Muscle of leg (tissue), 16 donors: ENCODE measurements at places on chromosomes 12 and 14. TPM values are rescaled to one million over a fixed set of nuclear protein-coding genes. Genes with fewer than 3 reads are reported as not detected.

The CCDC38 gene
- total RNA-seq, result 0.09 TPM

The AICDA gene
- total RNA-seq, result 0.40 TPM

The EFS gene
- 20.8 TPM for total RNA-seq

The GSC gene
- total RNA-seq, result 2.9 TPM

The CFAP54 gene
- total RNA-seq, result 0.35 TPM

The RTL1 gene
- 12.8 TPM for total RNA-seq

The OTX2 gene
- total RNA-seq, result 0.04 TPM

The GRIP1 gene
- 2.2 TPM for total RNA-seq

The OR11H12 gene
- total RNA-seq, result not detected

The MSRB3 gene
- 37.9 TPM for total RNA-seq

The INHBC gene
- not detected for total RNA-seq

DNA sequence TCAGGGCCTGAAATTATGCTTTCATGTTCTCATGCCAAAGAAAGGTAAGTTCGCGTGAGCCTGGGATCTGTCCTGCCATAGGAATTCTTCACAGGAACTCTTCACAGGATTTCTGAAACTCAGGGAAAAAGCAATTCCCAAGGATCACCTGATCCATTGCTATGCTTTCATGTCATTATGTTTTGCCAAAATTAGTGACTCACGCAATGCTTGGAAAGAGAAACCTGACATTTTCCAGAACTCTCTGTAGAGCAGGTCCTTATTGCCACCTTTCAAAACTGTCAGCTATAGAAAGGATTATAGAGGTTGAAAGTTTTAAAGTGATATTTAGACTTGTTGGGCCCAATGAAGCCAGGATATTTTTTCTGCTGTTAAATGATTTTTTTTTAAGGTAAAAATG lies 6.3 kb upstream of the KCNJ8 start:
- no peak for DNase-seq

- no peak for DNase-seq
Measured at GRCh38 chr12:45613855-45614254, 115.7 kb upstream of the ARID2 start.

GRCh38 chr12:95458761-95459160 lies 15.2 kb upstream of the METAP2 start:
- DNase-seq, result no peak

- DNase-seq, result no peak
Measured at GRCh38 chr12:20946732-20947131, 136.2 kb downstream of the SLCO1B3 start.

DNA sequence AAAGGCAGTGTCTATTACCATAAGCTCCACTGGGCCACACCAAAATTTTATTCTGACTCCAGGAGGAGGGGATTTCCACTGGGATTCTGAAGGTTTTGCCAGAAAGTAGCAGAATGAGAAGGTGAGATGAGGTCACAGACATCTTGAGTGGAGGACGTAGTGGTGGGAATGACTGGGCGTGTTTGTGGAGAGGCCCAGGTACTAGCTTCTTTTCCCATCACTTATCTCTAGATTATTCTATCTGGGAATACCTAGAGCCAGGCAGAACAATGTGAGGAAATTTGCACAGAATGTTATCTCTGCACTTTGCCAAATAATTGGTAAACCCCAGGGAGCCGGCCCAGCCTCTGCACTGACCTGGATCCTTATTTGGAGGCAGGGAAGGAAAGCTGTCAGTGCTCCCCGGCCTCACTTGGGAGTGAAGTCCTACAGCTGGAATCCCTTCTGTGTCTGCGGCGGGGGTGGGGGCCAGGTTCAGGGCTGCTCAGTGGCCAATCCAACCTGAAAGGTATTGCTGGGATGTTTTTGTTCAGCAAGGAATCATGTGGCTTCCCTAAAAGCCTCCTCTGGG lies 129.4 kb downstream of the C12orf75 start:
- DNase-seq, result no peak

DNA sequence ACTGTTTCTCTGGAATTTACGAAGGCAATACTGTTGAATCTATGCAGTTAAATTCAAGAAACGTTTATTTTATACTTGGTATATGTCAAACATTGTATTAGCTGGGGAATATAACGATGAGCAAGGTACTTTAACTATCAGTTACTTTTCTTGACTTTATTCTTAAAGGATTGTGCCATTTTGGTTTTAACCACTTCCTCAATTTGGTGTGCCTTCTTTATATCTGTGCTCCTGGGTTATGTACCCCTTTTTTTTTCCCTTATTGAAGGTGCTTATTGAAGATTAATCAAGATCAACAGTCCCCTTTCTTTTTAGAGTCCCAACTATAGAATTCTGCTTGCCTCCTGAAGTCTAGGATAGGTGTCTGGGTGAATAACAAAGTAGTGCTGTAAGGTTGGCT lies 5.8 kb downstream of the RAB21 start:
- no peak for DNase-seq

GRCh38 chr12:101238800-101239329 lies 28.8 kb upstream of the SLC5A8 start:
- DNase-seq, result no peak

DNA sequence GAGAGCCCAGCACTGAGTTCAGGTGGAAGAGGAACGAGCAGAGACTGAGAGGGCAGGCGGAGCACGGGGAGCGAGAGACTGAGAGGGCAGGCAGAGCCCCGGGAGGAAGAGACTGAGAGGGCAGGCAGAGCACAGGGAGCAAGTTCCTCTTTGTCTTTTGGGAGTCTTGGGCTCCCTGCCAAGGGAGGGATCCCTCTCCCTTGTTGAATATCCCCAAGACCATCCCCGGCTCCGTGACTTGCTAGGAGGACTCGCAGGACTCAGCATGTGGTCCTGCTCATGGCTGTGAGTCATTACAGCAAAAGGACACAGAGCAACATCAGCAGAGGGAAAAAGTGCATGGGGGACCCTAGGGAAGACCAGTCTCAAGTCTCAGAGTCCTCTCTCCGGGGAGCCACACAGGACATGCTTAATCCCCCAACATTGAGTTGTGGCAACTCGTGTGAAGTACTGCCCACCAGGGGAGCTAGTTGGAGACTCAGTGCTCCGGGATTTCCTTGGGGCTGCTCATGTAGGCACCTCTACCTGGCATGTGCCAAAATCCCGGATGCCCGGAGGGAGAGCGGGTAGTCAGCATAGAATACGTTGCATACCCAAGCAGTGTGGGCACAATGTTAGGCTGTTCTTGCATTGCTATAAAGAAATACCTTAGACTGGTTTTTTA lies 81.0 kb downstream of the CCDC92 start:
- no peak for DNase-seq

- DNase-seq, result peak; percentile 45
Measured at GRCh38 chr12:77648716-77649115, 182.0 kb upstream of the NAV3 start.

GRCh38 chr12:71551529-71551928 lies 111.9 kb downstream of the LGR5 start:
- peak; percentile 43 for DNase-seq

- DNase-seq, result no peak
Measured at GRCh38 chr14:52328276-52328675, 14.2 kb downstream of the PTGER2 start.

DNA sequence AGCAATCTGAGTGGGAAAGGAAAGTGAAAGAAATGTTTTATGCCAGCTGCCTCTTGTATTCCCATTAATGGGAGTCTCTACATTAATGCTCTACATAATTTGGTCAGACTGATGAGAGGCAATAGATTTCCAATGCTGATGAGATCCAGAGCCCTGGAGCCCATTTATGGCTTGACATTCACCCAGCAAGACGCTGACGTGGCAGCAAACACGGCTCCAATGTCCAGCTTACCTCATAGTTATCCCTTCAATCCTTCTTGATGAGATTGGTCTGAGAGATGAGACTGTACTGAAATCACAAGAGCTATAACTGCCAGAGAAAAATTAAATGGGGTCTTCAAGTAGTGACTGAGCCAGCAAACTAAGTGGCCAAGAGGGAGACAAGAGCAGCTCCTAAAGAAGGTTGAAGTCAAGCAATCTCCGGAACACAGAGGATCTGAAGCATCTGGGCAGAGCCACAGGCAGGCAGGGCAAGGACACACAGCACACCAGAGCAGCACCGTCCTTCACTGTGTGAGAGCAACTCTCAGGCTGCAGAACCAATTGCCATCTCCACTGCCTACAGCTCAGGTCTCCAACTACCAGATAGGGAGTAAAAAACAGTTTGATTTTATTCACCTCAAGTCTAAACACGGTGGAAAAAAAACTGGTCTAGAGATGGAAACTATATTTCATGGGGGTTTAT lies 7.3 kb upstream of the MYO1A start:
- no peak for DNase-seq

DNA sequence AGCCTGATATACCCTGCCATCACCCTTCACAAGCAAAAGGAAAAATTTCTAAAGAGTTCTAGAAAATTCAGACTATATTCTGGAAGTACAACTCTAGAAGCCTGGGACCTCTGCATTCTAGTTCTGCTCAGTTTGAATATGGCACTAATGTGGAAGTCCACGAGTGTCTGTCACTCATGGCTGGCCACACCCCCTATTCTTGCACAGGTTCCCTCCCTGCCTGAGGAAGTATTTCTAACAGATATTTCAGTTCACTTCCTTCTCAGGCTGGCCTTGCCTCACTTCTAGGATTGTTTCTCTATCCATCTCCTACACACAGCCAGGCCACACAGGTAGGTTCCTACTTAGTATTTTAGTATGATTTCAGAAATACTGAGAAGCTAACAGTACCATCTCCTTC lies 67.4 kb downstream of the PHLDA1 start:
- peak; percentile 44 for DNase-seq

DNA sequence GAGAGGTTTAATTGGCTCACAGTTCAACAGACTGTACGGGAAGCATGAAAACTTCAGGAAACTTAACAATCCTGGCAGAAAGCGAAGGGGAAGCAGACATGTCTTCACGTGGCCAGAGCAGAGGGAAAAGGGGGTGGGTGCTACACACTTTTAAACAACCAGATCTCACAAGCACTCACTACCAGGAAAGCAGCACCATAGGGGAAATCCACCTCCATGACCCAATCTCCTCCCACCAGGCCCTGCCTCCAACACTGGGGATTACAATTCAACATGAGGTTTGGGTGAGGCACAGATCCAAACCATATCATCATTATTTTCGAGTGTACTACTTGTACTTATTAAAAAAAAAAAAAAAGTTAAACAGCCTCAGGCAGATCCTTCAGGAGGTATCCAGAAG lies 29.9 kb downstream of the RXYLT1 start:
- DNase-seq, result no peak

GRCh38 chr14:102603293-102603907 lies 11.0 kb downstream of the RCOR1 start:
- DNase-seq, result no peak

- no peak for DNase-seq
Measured at GRCh38 chr12:123634142-123634561, 523 bp downstream of the GTF2H3 start.

- DNase-seq, result no peak
Measured at GRCh38 chr12:127628645-127629044, 638.3 kb upstream of the TMEM132C start.

GRCh38 chr14:95575840-95576473 lies 41.1 kb downstream of the GLRX5 start:
- DNase-seq, result no peak

DNA sequence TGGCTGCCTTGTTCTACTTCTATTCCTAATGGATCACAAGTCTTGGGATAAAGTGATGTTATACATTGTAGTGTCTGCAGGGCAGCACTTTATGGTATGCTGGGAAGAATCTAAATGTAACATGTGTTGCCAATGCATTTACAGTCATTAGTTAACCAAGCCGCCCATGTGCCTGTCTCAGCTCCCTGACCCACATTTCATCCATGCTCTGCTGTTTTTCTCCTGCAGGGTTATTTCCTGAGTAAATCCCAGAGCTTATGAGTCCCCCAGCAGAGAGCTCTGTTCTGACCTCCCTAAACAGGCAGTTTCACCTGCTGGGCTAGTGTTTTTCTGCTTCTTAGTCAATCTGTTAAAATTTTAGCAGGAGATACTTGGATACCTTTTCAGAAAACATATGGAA lies 4.4 kb upstream of the TMTC2 start:
- DNase-seq, result no peak

- no peak for DNase-seq
Measured at GRCh38 chr12:65522956-65523860, 244.7 kb downstream of the MSRB3 start.

- peak; percentile 18 for DNase-seq
Measured at GRCh38 chr12:130162745-130163460, 639 bp downstream of the FZD10 start.

GRCh38 chr12:30845676-30846075 lies 80.9 kb upstream of the TSPAN11 start:
- DNase-seq, result no peak

DNA sequence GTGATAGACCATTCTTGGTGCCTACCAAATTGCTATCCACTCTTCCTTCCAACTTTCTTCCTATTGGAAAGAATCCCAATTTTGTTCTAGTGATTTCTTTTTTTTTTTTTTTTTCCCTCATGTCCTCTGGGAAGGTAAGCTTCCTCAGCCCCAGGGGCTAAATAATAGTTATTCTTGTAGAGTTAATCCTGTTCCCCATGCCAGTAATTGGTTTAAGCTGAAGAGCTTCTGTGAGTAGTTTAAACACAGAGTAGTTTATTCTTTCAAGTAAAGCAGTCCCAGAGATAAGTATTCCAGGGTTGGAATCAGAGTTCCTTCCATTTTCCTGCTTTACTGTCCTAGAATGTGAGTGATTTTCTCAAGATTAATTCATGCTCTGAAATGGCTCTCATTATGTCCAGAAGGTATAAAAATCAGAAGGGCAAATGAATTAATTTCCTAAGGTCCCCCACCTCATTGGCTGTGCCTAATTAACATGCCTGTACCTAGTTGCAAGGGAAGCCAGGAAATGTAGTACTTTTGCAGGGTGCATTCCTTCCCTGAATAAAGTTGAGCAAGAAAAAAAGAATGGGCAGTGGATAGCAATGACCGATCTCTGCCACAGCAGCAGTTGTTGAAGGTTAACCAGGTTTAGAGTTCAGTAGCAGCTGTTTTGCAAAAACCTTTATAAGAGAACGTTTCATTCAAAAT lies 97.8 kb downstream of the PLEKHA5 start:
- peak; percentile 49 for DNase-seq

DNA sequence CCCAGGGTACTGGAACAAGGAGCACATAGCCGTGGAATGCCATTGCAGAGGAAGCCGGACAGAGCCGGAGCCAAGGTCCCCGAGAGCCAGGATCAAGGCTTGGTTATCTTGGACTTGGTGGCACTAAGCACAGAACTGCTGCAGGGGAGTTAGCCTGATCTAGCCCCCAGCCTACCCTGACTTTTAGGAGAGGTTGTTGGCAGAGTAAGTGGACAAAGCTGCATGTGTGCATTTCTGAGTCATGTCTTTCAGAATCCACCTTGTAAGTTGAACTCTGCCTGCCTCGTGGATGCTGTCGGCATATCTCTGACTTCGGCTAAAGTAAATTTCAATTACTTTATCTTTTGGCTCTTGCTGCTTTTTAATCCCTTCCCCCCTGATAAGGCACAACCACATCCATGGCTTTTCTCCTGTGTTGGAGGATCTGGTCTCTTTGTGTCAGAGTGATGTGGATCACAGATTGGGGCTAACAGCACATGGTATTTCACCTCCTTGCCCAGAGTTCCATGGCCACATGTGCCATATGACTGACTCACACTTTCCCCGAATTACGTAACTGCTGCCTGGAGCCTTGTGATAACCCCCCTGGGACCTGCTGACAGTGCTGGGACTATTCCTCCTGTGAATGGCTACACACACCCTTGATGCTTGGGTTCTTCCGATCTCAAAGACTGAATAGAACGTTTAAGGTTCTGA lies 240.3 kb downstream of the EMP1 start:
- DNase-seq, result no peak

- DNase-seq, result no peak
Measured at GRCh38 chr12:109469517-109469916, 7.6 kb downstream of the KCTD10 start.

GRCh38 chr12:122020795-122021192 lies 890 bp upstream of the BCL7A start:
- DNase-seq, result no peak
